ENCODE measurements at places on chromosomes 3 and 15.

DNA sequence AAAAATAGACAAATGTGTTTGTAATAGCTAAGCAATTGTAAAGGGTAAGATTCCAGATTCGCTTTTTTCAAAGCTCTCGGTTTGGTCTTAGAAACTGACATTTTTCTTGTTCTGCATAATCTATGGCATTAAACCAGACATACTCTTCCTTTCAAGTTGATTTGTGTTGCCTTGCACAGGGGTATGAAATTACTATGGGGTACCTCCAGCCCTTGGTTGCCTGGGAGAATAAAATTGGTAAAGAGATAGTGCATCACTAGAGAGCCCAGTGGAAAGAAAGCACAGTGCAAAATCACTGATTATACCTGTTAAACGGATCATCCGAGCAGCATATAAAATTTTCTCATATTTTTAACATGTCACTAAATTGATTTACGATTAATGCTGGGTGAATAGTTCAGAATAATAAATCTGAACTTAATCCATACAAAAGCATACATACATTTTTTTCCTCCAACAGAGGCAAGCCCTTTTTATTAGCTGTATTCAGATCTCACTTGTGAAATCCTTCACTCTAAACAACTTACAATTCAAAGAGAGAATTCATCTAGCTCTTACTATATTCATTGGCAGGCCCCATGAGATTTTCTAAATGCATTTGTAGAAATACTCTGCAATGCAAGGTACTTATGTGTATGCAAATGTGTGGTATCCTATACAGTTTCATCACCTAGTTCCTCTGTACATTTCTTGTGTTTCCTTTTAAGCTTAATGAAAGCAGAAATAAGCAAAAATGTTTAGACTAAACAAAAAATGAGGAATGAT, 224.4 kb downstream of the ROBO1 start:
- DNase-seq: no peak

- no peak for DNase-seq
Measured at GRCh38 chr3:19065027-19065426, 83.3 kb upstream of the KCNH8 start.

GRCh38 chr3:152205097-152205593, 63.6 kb upstream of the MBNL1 start:
- DNase-seq: no peak

GRCh38 chr3:107426223-107426622, 49.0 kb downstream of the CCDC54 start:
- no peak for DNase-seq

- DNase-seq: no peak
Measured at GRCh38 chr3:66053550-66054094, 14.9 kb upstream of the MAGI1 start.

GRCh38 chr15:39997031-39997430, 42.0 kb downstream of the SRP14 start:
- DNase-seq: no peak

DNA sequence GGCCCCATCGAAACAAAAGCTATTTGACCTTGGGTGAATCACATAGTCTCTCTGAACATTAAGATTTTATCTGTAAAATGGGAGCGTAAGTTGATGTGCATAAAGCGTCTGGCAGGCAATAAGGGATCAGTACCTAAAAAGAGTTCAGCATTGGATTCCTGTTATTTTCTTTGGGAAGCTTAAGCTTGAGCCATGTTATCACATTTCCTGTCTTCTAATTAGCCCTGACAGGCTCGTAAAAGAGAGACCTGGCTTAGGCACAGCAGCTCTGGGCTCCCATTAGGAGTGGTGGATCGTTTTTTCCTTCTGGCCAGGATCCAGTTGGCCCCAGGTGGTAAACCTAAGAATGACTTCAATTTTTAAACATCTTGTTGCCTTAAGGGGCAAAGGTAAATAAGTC, 26.0 kb upstream of the CA12 start:
- DNase-seq: no peak

GRCh38 chr3:160738048-160738447, 18.0 kb upstream of the PPM1L start:
- DNase-seq: no peak

GRCh38 chr3:49937090-49937489, 2.9 kb upstream of the RBM6 start:
- no peak for DNase-seq

- no peak for DNase-seq
Measured at GRCh38 chr15:44550256-44550655, 13.3 kb downstream of the EIF3J start.

DNA sequence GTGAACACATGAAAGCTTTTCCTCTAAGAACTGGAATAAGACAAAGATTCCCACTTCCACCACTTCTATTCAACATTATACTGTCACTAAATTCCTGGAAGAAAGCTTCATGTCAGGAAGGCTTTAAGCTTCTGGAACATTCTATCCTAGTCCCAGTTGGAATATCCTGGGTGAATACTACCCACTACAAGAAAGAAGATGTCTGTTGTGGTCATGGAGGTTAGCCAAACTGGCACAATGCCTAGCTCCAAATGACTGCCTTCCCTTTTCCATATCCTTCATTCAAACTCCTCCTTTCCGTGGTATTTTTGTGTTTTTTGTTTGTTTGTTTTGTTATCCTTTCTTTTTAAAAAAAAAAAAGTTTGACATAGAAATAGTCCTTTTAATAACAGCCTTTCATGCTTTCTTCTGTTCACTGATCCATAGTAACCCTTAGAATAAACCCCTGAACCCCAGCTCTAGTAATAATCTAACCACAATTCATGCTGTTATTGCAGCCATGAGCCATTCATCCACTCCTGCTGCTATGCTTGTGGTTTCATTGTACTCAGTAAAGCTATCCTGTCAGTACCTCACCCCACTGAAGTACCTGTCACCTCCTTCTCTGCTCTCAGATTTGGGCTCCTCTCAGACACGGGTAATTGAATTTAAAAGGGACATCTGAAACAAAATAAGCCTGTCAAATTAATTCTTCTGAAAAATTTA, 447.5 kb downstream of the IGSF11 start:
- DNase-seq: no peak

Data from hypothalamus (tissue), 51 donors.